ENCODE measurements at places on chromosomes 6 and 20.

- DNase-seq: no peak
These were observed 15.7 kb downstream of the MTG2 start for GRCh38 chr20:62198496-62198895.

GRCh38 chr6:23690453-23691049 is 435.5 kb upstream of the NRSN1 start:
- no peak for DNase-seq

- DNase-seq: no peak
These were observed 19.5 kb downstream of the SF3B5 start for GRCh38 chr6:144075875-144076274.

- DNase-seq: no peak
These were observed 584.1 kb upstream of the FLRT3 start for GRCh38 chr20:14921513-14921912.

DNA sequence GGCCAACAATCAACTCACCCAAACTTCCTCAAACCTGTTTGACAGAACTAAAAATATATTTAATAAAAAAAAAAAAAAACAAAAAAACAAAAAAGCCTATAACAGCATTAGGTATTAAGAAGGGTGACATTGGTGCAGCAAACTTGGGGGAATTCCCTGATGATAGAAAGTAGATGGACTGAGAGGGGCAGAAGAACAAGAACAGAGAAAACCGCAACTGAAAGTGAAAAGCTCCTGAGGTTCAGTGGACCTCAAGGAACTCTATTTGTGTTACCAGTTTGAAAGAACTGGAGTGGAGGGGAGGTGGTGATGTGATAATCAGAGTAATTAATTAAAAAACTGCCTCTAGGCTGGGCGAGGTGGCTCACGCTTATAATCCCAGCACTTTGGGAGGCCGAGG is 53.8 kb downstream of the MACROD2 start:
- no peak for DNase-seq

- DNase-seq: no peak
These were observed 57.6 kb upstream of the CCN6 start for GRCh38 chr6:111996144-111996865.

GRCh38 chr20:49690899-49691620 is 22.6 kb downstream of the B4GALT5 start:
- no peak for DNase-seq

GRCh38 chr6:170269151-170269845 is 21.6 kb downstream of the DLL1 start:
- DNase-seq: no peak

DNA sequence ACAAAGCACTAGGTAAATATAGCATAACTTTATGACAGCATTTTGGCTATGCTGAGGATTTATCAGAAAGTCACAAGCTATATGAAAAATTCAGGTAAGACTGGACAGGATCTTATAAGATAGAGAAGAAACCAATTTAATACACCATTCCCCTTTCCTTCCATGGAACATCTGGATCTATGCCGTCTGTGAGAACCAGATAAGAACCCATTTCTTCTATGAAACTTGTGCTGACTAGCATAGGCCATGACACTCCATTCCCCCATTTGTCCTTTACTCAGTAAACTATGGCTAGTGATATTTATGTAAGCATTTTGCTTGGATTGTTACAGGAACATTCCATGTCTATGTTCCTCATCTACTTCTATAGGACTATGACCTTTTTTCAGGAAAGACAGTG is 437.7 kb downstream of the ADGRB3 start:
- no peak for DNase-seq

GRCh38 chr6:155440398-155441111 is 15.1 kb downstream of the NOX3 start:
- no peak for DNase-seq

- no peak for DNase-seq
These were observed 114.9 kb downstream of the AKAP7 start for GRCh38 chr6:131250122-131250521.

DNA sequence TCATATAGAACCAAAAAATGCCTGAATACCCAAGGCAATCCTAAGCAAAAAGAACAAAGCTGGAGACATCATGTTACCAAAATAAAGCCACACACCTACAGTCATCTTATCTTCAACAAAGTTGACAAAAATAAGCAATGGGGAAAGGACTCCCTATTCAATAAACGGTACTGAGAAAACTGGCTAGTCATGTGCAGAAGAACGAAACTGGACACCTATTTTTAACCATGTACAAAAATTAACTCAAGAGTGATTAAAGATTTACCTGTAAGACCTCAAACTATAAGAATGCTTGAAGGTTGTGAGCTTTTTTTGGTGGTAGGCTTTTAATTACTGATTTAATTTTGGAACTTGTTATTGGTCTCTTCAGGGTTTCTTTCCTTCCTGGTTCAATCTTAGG is 236.0 kb upstream of the DEFB112 start:
- no peak for DNase-seq

DNA sequence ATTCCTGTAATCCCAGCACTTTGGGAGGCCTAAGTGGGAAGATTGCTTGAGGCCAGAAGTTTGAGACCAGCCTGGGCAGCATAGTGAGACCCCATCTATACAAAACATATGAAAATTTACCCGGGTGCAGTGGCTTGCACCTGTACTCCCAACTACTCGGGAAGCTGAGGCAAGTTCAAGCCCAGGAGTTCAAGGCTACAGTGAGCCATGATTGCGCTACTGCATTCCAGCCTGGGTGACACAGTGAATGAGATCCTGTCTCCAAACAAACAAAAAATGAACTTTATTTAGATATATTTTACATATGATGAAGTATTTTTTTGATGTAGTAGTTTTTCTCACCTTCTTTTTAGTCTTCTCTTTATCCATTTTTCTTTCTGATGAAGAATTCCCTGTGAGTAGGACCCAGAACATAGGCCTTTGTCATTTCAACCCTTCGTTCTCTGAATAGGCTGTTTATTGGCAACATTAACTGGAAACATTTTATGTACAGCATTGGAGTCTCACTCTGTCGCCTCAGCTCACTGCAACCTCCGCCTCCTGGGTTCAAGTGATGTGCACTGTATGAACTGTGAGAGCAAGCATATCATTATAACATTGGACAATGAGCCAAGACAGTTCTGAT is 10.9 kb downstream of the KIF3B start:
- DNase-seq: no peak

DNA sequence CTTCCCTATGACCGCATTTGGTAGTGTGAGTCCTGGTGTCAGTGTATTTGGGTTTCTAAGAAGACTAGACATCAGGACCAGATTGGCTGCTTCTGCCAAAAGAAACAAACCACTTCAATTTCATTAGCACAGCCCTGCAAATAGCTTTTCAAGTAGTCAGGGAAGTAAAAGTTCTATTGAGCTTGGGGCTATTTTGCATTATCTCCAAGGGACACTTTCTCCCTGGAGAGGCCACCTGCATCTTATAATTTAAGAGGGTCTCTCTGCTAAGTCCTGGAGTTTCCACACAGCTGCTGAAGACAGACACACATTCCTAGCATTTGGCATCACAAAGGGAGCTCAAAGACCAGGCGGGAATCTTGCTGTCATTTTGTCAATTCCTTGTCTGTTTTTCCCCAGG is 141.2 kb downstream of the BMP2 start:
- DNase-seq: no peak

DNA sequence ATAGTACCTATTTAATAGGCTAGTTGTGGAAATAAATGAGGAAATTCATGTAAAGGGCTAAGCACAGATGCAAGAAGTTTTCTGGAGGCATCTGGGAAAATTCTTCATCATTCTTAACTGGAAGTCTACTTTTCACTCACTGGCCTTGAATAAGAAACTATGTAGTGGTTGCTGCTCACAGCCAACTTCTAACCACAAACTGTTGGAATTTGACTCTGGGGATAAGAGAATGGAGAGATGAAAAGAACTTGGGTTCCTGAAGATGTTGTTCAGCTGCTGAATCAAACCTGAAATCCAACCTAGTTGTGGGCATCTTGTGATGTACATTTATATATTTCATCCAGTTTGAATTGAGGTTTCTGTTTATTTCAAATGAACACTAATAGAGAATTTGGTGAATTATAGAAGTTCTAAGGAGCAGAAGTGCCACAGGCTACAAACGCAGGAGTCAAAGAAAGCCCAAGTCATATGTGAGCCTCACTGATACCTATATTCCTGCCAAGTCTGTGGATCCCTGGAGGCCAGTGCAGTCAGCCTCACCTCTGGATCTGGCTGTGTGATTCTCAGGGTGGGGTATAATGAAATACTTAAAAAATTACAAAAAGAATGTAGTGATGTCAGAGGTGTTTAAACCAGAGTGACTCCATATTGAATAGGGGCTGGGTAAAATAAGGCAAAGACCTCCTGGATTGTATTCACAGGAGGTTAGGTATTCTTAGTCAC is 18.7 kb upstream of the MEI4 start:
- DNase-seq: no peak

DNA sequence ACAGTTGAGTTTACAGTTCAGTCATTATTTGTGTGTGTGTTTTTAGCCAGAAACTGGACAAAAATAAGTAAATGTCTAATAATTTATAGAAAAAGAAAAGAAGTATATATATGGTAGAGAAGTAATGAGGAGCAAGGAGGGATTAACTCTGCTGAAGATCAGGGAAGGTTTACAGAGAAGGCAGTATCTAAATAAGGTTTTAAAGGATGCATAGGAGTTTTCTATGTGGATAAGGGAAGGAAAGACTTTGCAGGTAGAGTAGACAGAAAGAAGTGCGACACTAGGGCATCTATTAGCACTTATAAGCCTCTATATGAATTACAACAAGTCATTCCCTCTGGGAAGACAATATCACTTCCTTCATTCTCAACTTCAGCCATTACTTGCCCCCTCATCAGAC is 34.3 kb downstream of the ISM1 start:
- no peak for DNase-seq

DNA sequence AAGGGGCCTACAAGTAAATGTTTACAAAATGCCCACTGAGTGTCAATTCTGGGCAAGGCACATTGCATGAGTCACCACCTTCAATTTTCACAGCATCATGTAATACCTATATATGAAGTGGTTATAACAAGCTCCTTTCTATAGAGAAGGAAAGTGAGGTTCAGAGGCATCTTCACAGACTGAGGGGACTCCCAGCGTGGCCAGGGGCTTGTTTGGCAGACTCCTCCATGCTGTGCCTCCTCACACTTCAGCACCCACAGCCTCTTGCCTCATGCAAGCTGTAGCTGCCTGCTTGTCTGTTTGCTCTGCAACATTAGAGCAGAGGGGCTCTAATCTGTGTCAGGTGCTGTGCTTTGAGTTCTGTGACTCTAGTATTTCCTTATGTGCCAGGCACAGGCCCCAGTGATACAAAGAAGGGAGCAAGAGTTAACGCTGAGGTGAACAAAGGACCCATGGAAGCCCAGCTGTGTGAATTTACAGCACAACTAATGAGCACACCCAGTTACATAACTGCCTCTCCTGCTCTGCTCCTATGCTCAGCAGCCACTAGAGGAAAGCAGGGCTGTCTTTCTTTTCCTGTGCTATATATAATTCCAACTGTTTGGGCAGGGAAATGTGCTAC is 72.3 kb downstream of the ZHX3 start:
- no peak for DNase-seq

GRCh38 chr6:125346201-125346925 is 44.6 kb upstream of the HDDC2 start:
- DNase-seq: no peak

All from activated CD4-positive, alpha-beta T cell treated with anti-CD3 and anti-CD28 coated beads, Interleukin-2, Interleukin-6, amounts not matched to agents 100 ng/mL and 50 ng/mL, durations not matched to agents 16 hours and 8 hours (primary cell).